Left kidney (tissue), 8 donors: ENCODE measurements at places on chromosomes 3 and 15. TPM values are rescaled to one million over a fixed set of nuclear protein-coding genes. Genes with fewer than 3 reads are reported as not detected.

- no peak for DNase-seq
Measured at GRCh38 chr3:61803983-61804382, 242.6 kb downstream of the PTPRG start.

GRCh38 chr3:38743043-38743442 lies 73.0 kb downstream of the SCN10A start:
- no peak for DNase-seq

GRCh38 chr3:106731230-106731629 lies 646.0 kb upstream of the CCDC54 start:
- DNase-seq, result no peak

- DNase-seq, result no peak
Measured at GRCh38 chr15:76987896-76988860, 6.7 kb upstream of the PSTPIP1 start.

DNA sequence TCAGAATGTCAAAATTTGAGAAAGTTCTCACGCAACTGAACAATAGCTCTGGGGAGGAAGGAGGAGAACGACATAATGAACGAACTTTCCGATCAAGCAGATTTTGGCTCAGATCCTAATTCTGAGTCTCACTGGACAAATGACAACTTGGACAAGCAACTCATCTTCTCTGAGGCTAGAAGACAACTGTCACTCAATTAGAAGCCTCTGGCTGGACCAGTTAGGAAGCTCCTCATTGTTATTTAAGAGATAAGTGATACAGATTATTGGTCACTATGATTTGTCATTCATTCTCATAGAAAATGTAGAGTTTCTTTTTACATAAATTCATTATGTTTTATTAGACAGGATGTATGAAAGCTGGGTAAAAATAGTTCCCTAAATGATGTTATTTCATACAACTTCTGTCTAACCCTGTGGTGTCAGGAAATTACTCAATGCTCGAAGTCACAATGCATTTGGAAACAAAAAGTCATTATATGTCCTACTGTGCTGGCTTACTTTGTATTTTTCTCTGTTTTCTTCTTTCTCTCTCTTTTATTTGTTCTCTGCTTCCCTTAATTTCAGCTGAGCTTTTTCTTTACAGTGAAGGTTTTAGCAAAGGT lies 11.0 kb upstream of the C3orf49 start:
- no peak for DNase-seq

DNA sequence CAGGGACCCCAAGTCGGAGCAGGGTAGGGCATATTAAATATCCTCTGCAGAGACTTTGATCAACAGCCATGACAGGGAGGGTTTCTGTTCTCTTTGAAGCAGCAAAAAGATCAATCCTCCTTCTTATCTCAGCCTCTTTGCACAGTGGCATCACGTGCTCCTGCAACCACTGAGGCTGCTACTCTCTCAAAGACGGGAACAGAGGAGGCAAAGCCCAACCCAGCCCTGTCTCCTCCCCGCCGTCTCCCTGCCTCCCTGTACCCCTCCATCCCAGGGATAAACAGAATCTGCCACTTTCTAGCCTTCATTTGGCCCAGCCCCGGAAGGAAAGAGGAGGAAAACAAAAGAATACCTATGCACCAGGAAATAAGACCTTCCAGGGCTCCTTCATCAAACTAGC lies 7.5 kb upstream of the TBC1D21 start:
- no peak for DNase-seq

- no peak for DNase-seq
Measured at GRCh38 chr3:16866571-16866970, 18.2 kb upstream of the PLCL2 start.

DNA sequence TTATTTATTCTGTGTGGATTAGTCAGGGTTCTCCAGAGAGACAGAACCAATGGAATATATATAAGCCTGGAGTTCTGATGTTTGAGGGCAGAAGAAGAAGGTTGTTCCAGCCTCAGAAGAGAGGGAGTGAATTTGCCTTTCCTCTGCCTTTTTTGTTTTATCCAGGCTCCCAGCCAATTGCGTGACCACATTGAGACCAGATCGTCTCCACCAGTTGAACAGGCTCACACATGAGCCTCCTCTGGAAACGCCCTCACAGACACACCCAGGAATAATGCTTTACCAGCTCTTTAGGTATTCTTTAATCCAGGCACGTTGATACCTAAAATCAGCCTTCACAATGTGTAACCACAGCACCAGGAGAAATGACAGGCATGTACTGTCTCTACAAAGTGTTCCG lies 923.1 kb downstream of the TBL1XR1 start:
- DNase-seq, result no peak

GRCh38 chr3:138465925-138466324 lies 31.5 kb downstream of the ESYT3 start:
- no peak for DNase-seq

- DNase-seq, result no peak
Measured at GRCh38 chr3:52754373-52754772, 16.4 kb downstream of the NEK4 start.

DNA sequence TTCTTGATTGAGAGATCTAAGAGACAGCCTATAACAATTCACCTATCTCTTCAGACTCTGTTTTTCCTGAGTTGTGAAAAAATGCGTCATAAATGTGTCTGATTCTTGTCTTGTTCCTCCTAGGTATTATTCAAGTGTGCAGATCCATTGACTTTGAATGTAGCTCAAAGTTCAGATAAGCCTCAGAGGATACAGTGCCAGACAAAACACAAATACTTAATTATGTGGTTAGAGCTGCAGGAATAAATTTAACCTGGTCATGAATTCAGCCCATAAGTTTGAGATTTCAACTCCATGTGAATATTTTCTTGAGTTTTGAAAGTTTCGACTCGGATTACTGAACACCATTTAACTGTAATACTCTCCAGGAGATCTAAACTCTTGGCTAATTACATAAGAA lies 174.0 kb downstream of the ECT2 start:
- no peak for DNase-seq

DNA sequence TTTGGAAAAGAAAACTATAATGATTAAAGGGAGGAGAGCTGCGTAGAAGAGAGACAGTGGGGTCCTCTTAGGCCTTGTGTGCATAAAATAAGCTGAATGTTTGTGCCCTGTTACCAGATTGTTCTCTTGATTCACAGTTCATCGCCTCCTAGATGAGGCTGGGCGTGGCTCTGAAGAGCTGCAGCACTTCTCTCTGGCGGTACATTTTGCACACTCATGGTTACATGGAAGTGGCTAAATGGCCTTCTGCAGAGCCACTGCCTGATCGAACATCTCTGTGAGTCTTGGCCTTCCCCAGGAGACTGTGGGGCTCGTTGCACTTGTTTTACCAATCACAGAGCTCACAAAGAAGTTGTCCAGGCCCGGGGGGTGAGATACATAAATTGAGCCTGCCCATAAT lies 208.8 kb downstream of the GABRG3 start:
- DNase-seq, result no peak

GRCh38 chr3:66428733-66429132 lies 72.1 kb downstream of the LRIG1 start:
- DNase-seq, result no peak

- no peak for DNase-seq
Measured at GRCh38 chr15:57861815-57862586, 155.5 kb downstream of the POLR2M start.

The CHMP2B gene
- 56.9 TPM for polyA plus RNA-seq

The SGO1 gene
- polyA plus RNA-seq, result 14.1 TPM

The MEX3B gene
- 11.1 TPM for polyA plus RNA-seq

The PRR20G gene
- not detected for polyA plus RNA-seq

The SYNPR gene
- not detected for polyA plus RNA-seq

The XIRP1 gene
- polyA plus RNA-seq, result 0.25 TPM

The ILDR1 gene
- 7.4 TPM for polyA plus RNA-seq
